ENCODE measurements at places on chromosomes 1 and 21.

DNA sequence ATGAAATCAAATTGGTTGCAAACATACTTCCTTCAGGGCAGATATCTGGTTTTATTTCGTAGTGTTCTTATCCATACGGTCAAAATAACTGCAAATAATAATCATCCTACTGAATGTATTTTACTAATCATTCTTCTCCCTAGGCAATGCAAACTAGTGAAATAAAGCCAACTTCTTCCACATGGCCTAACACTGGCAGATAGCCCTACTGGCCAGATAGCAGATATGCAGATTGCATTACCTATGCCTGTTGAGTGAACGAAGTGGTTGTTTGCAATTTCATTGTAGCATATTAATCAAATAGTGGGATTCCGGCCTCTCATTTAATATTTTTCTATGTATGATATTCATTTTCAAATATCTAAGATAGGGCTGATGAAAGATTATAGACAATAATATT is 116.2 kb downstream of the CENPF start:
- no peak for DNase-seq

DNA sequence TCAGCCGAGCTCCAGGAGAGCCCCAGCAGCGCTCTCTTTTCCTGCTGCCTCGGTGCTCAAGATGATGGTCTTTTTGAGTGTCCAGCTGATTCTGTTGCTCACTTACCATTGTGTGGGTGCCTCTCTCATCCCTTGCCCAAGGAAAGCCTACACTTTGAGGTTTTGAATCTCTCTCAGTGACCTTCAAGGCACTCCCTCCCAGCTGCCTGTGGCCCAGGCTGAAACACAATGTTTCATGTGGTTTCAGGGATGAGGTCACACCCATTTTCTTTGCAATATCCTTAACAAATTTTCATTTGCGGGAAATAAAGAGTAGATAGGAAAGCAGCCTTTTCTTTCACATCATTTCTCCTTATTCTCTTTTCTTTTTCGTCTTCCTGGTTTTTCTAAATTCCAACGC is 12.6 kb upstream of the MRPS14 start:
- no peak for DNase-seq

GRCh38 chr1:3453891-3454810 is at the start of gene ARHGEF16:
Gene ARHGEF16 (plus strand): TSS chr1:3454665. CDS start chr1:3463085, 8,420 bp downstream.
- DNase-seq = no peak

- DNase-seq = no peak
Measured at GRCh38 chr1:244092964-244093638, 42.0 kb downstream of the ZBTB18 start.

GRCh38 chr21:36321325-36322082 is 1.5 kb downstream of the MORC3 start:
- DNase-seq = no peak

GRCh38 chr1:107047602-107048001 is 8.9 kb upstream of the PRMT6 start:
- no peak for DNase-seq

GRCh38 chr21:34148419-34148804 is 75.0 kb downstream of the MRPS6 start:
- no peak for DNase-seq

GRCh38 chr1:12113433-12114339 is 50.6 kb downstream of the TNFRSF8 start:
- no peak for DNase-seq

- no peak for DNase-seq
Measured at GRCh38 chr1:203126866-203127665, 460 bp upstream of the ADORA1 start.

DNA sequence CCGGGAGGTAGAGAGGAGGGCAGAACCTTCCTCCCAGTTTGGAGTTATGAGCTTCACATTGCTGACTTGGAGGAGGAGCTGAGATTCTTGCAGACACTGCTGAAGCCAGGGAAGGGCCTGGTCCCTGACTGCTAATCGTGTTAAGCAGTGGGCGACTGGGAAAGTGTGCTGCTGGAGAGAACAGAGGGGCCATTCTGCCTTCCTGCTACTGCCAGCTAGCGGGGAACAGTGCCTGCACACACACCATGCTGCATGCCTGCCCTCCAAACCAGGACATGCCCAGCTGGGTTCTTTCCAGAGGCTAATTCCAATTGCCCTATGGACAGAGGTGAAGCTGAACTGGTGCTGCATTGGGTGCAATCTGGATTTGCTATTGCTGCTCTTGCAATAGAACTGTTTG is 281.4 kb downstream of the AJAP1 start:
- DNase-seq = no peak

- DNase-seq = no peak
Measured at GRCh38 chr1:24714859-24715520, 30.3 kb upstream of the CLIC4 start.

- DNase-seq = no peak
Measured at GRCh38 chr21:44682580-44683151, 703 bp upstream of the KRTAP12-1 start.

- DNase-seq = no peak
Measured at GRCh38 chr21:45377866-45378257, 27.1 kb upstream of the COL18A1 start.

- no peak for DNase-seq
Measured at GRCh38 chr1:204437796-204438570, 26.4 kb upstream of the PPP1R15B start.

GRCh38 chr1:29256979-29257804 is 20.9 kb downstream of the PTPRU start:
- DNase-seq = no peak

GRCh38 chr1:47445823-47446550 is 8.1 kb downstream of the FOXD2 start:
- DNase-seq = no peak

GRCh38 chr1:228794173-228794572 is 58.9 kb downstream of the RHOU start:
- no peak for DNase-seq

DNA sequence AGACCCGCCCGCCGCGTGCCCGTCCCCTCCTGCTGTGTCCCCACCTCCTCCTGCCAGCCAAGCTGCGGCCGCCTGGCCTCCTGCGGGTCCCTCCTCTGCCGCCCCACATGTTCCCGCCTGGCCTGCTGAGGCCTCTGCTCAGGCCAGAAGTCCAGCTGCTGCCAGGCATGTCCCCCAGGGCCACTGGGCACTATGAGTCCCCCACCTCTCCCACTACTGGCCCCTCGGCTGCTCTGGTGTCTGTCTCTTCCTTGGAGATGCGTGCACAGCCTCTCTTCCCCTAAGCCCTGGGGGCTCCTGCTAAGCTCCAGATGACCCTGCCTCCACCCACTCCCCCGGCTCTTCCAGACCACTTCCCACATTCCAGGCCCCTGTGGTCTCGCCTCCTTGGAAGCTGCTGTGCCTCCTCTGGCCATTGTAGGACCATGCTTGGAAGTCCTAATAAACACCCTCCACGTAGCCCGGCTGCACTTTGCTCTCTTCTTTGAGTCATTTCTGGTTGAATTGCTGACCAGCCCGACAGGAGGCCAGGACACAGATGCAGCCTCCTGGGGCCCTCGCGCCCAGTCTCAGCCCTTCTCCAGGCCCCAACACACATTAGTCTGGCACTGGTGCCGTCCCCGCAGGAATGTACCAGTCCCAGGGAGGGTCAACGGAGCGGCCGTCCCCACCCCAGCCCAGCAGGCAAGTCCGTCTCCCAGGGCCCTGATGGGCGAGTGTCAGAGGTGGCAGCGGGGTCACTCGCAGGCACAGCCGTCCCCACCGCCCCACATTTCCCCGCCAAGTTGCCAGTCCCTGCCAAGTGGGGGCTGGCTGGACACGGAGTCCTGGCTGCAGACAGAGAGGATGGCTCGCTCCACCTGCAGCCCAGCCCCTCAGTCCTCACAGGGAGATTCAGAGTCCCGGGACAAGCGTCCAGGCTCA is 1.1 kb downstream of the KRTAP10-12 start:
- no peak for DNase-seq

DNA sequence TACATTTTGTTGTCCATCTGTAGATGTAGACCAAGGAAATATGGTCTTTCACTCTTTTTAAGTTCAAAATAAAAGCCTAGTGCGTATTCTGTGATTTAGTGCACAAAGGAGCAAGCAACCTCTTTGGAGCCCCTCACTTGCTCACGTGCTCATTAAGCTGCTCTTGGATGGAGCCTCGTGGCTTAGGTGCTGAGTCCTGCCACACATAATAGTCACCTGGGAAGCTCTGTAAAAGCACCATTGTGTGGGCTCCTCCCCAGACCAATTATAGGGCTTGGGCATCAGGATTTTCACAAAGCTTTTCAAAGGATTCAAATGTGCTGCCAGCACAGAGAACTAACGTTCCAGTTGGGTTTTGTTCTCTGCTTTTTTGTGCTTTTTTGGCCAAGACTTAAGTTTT is 85.0 kb downstream of the PCP4 start:
- no peak for DNase-seq

GRCh38 chr1:93132638-93133037 is 47.6 kb downstream of the TMED5 start:
- DNase-seq = no peak

GRCh38 chr21:29056005-29056404 is 17.4 kb downstream of the CCT8 start:
- DNase-seq = no peak

- peak; percentile 63 for DNase-seq
Measured at GRCh38 chr21:39051588-39051949, 131.7 kb downstream of the PSMG1 start.

DNA sequence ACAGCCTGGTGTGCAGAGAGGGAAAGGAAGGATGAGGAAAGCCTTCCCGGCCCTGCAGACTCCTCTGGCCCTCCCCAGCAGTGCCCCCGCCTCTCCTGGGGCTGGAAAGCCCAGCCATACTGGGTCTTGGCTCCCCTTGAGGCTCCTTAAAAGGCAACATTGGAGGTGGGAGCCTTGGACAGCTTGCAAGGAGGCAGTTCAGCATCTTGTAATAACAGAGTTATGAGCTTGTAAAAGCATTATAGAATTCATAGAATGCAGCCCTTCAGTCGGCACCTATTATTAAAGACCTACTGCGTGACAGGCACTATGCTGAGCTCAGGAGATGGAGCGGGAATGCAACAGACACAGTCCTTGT is 4.2 kb downstream of the TINAGL1 start:
- no peak for DNase-seq

GRCh38 chr1:223474804-223475203 is 81.6 kb downstream of the CCDC185 start:
- DNase-seq = no peak

- no peak for DNase-seq
Measured at GRCh38 chr1:55128418-55128995, 86.7 kb downstream of the USP24 start.

GRCh38 chr1:184582411-184582810 is 172.2 kb downstream of the EDEM3 start:
- no peak for DNase-seq
